Osteoblast (primary cell): ENCODE measurements at places on chromosomes 4 and X.
A peak's percentile ranks its signal among the peaks of the same experiment; 100 is the strongest.

DNA sequence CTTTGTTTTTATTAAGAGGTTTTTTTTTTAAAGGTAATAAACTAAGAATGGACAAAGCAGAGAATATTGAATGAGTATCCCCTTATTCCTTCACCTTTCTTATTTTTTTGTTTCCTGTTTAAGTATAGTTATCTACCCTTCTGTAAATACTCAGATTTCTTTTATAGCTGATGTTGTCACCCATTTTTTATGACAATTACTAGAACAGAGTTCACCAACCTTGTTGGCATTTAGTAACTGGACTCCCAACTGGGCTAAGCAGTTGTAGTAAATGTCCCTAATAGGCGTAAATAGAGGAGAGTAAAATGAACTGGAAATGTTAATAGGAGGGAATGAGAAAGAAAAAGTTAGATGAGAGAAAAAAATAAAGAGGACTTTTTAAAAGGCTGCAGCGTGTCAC lies 9.8 kb downstream of the PDLIM5 start:
- no peaks in the 10 kb centered on the region for H3K27me3 ChIP-seq
- no peak for DNase-seq
- no peak overlapping the region for H3K4me3 ChIP-seq
- H3K36me3 ChIP-seq = peaks cover 43% of the 10 kb centered on the region
- peaks cover 79% of the 10 kb centered on the region for H3K4me1 ChIP-seq

- H3K36me3 ChIP-seq = no peaks in the 10 kb centered on the region
- H3K4me1 ChIP-seq = no peaks in the 10 kb centered on the region
- DNase-seq = no peak
- no peaks in the 10 kb centered on the region for H3K27me3 ChIP-seq
- H3K27ac ChIP-seq = no peak overlapping the region
Measured at GRCh38 chrX:111386077-111386476, 25.9 kb downstream of the DCX start.

DNA sequence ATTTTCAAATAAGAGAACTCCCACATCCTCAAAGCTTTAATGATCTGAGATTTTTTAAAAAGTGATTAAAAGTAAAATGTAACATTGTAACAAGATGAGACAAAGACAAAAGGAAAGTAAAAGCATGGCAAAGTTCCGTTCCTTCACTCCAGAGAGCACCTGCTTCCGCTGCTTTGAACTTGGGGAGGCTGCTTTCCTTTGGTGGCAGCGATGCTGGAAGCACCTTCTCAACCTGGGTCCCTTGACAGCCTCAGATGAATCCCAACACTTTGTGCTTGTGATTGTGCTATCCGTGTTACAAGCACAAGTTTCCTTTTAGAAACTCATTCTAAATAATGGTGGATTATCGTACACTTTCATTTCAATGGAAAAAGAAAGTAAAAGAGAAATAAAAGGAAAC lies 59.7 kb downstream of the HADH start:
- no peak overlapping the region for H3K4me3 ChIP-seq
- DNase-seq = no peak
- H3K4me1 ChIP-seq = peaks cover 7% of the 10 kb centered on the region
- H3K27ac ChIP-seq = no peak overlapping the region
- H3K27me3 ChIP-seq = no peaks in the 10 kb centered on the region
- H3K36me3 ChIP-seq = no peaks in the 10 kb centered on the region

DNA sequence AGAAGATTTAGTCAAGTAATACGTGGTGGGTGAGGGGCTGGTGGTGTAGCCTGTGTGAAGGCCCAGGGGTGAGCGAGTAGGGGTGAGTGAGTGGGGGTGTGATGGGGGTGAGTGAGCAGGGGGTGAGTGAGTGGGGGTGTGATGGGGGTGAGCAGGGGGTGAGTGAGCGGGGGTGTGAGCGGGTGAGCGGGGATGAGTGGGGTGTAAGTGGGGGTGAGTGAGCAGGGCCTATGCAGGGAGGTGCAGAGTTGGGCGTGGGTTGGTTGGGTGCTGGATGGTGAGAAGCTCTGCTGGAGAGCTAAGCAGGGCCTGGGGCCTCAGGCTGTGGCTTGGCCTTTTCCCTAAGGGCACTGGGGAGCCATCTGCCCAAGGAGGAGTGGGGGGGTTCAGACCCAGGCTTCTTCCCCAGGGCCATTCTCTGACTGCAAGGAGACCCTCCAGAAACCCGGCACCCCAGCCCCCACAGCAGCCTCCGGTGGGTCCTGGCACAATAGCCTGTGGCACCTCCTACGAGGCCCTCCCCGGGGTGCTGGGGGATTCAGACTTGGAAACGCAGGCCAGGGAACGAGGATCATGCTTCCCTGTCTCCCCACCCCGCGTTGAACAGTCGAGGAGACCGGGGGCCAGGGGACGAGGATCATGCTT lies 30.4 kb downstream of the SH3TC1 start:
- H3K4me3 ChIP-seq = no peak overlapping the region
- no peak overlapping the region for H3K27ac ChIP-seq
- H3K4me1 ChIP-seq = peaks cover 11% of the 10 kb centered on the region
- DNase-seq = no peak
- no peaks in the 10 kb centered on the region for H3K27me3 ChIP-seq

- H3K27ac ChIP-seq = no peak overlapping the region
- H3K4me3 ChIP-seq = peak overlapping the region; percentile 50
- H3K27me3 ChIP-seq = no peaks in the 10 kb centered on the region
- DNase-seq = peak; percentile 63
Measured at GRCh38 chr4:154807042-154807630, 26.1 kb downstream of the RBM46 start.

GRCh38 chrX:275476-275966 lies 5.7 kb upstream of the PLCXD1 start:
- H3K36me3 ChIP-seq = no peaks in the 10 kb centered on the region
- peaks cover 8% of the 10 kb centered on the region for H3K4me1 ChIP-seq
- no peaks in the 10 kb centered on the region for H3K27me3 ChIP-seq

- H3K4me3 ChIP-seq = no peak overlapping the region
- no peaks in the 10 kb centered on the region for H3K27me3 ChIP-seq
Measured at GRCh38 chr4:152997771-152998487, 61.8 kb downstream of the FHDC1 start.

DNA sequence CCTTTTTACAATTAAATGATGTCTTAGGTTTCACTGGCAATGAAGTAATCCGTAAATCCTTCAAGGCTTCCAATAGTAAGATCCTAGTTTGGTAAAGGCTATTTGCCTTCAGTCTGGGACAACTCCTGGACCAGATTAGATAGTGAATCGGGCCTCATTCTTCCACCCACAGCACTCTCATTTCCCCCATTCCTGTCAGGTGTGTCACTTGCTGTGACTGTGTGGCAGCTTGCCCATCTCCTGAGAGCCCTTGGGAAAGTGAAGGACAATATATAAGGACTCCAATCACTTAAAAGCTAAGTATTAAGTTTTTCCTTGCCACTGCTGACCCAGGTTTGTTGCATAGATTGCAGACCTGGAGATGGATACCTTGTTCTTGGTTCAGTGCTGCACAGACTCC lies 3.3 kb upstream of the GASK1B start:
- H3K36me3 ChIP-seq = no peaks in the 10 kb centered on the region
- H3K4me3 ChIP-seq = no peak overlapping the region
- H3K27ac ChIP-seq = no peak overlapping the region
- peaks cover 13% of the 10 kb centered on the region for H3K4me1 ChIP-seq
- no peak for DNase-seq

- no peak overlapping the region for H3K27ac ChIP-seq
- H3K4me1 ChIP-seq = no peaks in the 10 kb centered on the region
- H3K4me3 ChIP-seq = no peak overlapping the region
- no peaks in the 10 kb centered on the region for H3K27me3 ChIP-seq
- DNase-seq = no peak
Measured at GRCh38 chr4:10596586-10597290, 87.8 kb downstream of the CLNK start.

- no peak overlapping the region for H3K27ac ChIP-seq
- H3K36me3 ChIP-seq = no peaks in the 10 kb centered on the region
- H3K4me1 ChIP-seq = peaks cover 4% of the 10 kb centered on the region
- H3K27me3 ChIP-seq = no peaks in the 10 kb centered on the region
- H3K4me3 ChIP-seq = no peak overlapping the region
- no peak for DNase-seq
Measured at GRCh38 chr4:128291096-128291495, 3.5 kb upstream of the PGRMC2 start.

DNA sequence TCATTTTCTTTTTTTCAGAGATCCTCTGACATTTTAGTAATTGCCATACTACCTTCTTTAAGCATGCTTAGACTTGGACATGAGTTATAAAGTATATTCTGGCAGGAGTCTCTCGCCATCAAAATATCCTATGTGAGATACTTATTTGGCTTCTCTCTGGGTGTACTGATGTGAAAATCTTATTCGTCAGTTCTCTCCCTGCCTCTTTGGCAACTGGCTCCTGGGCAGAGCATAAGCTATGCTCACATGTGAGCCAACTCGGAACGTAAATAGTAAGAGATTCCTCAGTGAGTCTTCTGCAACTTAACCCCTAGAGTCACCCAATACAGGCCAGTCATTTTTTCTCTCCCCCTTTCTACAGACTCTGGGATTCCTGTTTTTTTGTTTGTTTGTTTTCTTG lies 91.6 kb downstream of the MAGEB17 start:
- H3K27ac ChIP-seq = no peak overlapping the region
- peak; percentile 58 for DNase-seq
- H3K27me3 ChIP-seq = peaks cover 12% of the 10 kb centered on the region
- H3K4me1 ChIP-seq = no peaks in the 10 kb centered on the region

DNA sequence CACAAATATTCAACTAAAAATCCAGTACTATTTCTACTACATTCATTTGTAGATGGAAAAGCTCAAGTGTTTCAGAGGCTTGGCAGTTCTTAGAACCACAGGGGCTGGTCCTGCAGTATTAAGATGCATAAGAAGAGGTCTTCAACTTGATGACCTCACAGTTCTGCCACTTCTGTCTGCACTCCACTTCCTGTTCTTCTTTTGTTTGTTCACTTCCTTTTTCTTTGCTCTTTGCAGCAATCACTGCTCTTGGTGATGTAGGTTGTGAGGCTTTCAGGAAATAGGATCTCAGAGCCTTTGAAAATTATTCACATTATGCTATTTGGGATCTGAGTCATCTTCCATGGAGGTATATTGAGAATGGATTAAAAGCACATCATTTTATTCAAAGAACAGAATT lies 602.0 kb upstream of the CPEB2 start:
- H3K4me3 ChIP-seq = no peak overlapping the region
- no peak for DNase-seq
- H3K27ac ChIP-seq = no peak overlapping the region
- no peaks in the 10 kb centered on the region for H3K4me1 ChIP-seq

DNA sequence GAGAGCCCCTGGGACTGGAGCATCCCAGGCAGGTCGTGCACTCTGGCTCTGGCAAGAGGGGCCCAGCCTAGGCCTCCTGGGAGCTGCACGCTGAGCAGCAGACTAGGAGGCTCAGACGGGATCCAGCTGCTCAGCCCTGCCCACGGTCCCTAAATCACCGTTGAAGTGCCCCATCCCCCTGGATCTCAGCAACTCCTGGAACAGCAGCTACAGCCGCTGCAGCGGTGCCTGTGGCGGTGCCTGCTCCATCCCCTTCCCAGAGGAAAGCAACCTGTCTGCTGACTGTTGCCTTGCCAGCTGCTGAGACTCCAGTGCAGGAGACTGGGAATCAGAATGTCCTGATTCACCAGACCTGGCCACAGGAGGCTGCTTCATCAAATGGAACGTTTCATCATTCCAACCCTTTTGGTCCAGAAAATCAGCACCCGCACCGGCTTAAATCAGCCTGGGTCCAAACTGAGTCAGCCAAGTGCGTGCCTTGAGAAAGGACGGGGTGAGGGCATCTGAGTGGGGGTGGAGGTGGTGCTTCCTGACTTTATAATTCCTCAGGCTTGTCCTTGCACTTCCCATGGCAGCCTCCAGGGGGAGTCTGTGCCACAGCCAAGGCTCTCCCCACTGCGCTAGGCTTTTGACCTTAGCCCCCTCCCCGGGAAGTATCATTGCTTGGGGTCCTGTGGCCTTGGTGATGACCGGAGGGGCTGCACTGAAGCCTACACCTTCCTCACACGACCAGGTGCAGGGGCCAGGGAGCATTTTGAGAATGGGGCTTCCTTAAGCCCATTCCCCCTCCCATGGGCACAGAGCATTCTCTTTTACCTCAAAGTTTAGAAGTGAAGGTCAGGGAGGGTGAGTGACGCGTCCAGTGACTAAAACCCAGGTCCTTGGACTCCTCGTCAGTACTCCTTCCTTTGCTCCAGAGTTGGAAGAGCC lies 6.5 kb downstream of the ZNF185 start:
- DNase-seq = peak; percentile 95
- H3K4me1 ChIP-seq = peaks cover 30% of the 10 kb centered on the region
- H3K27ac ChIP-seq = peak overlapping the region; percentile 15
- H3K27me3 ChIP-seq = no peaks in the 10 kb centered on the region
- no peaks in the 10 kb centered on the region for H3K36me3 ChIP-seq

DNA sequence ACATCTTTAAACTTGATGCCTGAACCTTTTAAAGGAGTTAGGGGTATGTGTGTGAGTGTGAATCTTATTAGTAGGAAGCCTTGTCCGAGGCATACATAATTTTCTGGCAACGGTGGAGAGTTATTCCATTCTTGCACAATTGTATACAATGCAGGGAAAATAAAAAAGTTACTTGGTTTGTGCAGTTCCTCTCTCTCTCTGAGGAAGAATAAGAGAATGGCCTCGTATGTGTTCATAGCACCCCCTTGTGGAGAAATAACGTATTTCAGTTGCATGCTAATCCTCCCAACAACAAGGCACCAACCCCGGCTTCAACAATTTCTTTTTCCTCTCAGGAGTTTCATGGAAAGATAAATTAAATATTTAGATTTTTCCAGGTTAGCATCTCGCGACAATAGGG lies 33.7 kb upstream of the FGF13 start:
- no peak for DNase-seq
- no peak overlapping the region for H3K27ac ChIP-seq
- no peak overlapping the region for H3K4me3 ChIP-seq
- H3K36me3 ChIP-seq = no peaks in the 10 kb centered on the region
- H3K4me1 ChIP-seq = no peaks in the 10 kb centered on the region

DNA sequence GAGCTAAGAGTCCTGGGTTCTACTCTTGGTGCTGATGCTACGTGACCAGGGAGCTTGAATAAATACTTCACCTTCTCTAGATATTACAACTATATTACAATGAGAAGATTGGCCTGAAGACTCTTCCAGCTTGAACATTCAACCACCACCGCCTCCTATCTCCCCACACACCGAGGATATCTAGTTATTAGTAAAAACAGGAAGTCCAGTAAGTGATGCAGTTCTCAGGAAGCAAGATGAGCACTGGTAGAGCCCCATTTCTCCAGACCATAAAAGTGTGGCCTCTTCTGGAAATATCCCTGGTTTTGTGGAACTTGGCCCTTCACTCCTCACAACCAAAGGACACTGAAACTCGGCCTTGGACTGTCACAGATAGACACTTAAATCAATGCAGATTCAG lies 18.5 kb downstream of the PJA1 start:
- H3K27ac ChIP-seq = no peak overlapping the region
- H3K4me3 ChIP-seq = no peak overlapping the region
- no peaks in the 10 kb centered on the region for H3K36me3 ChIP-seq
- no peaks in the 10 kb centered on the region for H3K4me1 ChIP-seq
- peak; percentile 81 for DNase-seq

GRCh38 chr4:78437608-78438088 lies 113.9 kb upstream of the ANXA3 start:
- no peak overlapping the region for H3K4me3 ChIP-seq
- no peaks in the 10 kb centered on the region for H3K27me3 ChIP-seq
- no peak for DNase-seq
- no peaks in the 10 kb centered on the region for H3K36me3 ChIP-seq
- no peak overlapping the region for H3K27ac ChIP-seq
